ENCODE measurements at places on chromosomes 3 and 15. TPM values are rescaled to one million over a fixed set of nuclear protein-coding genes. Genes with fewer than 3 reads are reported as not detected.

Gene FMN1
- total RNA-seq = 10.2 TPM

Gene ACTRT3
- total RNA-seq = 0.74 TPM

Gene MAGEF1
- 23.6 TPM for total RNA-seq

Gene USP50
- total RNA-seq = not detected

Gene UBAP1L
- total RNA-seq = 2.5 TPM

Gene MESP1
- 30.4 TPM for total RNA-seq

Gene MCTP2
- total RNA-seq = 0.69 TPM

Gene GRM7
- not detected for total RNA-seq

- DNase-seq = no peak
Measured at GRCh38 chr3:194184265-194184751, 48.4 kb downstream of the HES1 start.

- DNase-seq = no peak
Measured at GRCh38 chr15:91498749-91499062, 354.8 kb upstream of the SLCO3A1 start.

DNA sequence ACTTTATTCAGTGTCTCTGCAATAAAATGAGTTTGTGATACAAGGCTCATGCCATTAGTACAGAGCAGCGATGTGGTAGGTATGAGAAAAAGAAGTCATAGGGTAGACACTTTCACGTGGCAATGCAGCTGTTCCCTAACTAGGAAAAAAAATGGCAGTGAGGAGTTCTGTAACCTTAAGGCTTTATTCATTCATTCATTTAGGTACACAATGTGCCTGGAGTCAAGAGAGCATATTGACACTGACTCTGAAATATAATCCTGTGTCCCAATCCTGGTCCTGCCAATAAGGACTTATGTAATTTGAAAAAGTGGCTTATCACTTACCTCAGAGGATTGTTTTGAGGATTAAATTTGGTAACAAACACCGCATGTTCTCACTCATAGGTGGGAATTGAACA lies 173.0 kb upstream of the AZI2 start:
- DNase-seq = no peak

DNA sequence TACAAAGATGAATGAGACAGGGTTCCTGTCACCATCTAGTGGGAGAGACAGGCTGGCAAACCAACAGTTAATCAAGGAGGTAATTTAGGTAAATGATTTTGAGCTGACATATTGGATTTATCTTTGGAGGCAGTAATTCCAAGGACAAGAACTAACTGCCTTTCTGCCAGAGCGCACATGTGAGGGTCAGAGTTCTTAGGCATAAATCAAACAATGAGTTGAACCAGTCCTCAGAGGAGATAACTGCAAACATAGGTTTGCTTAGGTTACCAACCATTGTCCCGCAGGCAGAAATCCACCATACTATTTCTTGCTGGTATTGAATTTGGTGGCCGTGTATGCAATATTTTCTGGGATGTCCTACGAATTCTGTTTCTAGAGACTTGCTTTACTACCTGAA lies 14.2 kb upstream of the PPP1R2 start:
- no peak for DNase-seq

GRCh38 chr3:113054552-113054951 lies 63.8 kb downstream of the GTPBP8 start:
- no peak for DNase-seq

DNA sequence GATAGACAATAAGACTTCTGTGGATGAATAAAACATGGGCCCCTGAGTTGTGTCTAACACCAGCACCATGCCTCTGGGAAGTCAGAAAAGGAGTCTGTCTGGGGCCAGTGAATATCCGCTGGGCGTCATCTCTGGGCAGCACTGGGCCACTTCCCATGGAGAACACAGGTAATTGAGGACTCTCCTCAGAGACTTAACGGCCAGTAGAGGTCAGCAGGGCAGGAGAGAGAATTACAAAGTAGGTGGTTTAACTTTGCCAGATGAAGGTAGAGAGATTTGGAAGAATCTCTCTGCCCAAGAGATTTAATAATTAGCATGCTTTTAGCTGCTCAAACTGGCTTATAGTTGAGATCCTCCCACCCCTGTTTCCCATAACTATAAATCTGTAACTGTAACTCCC lies 65.7 kb downstream of the OCA2 start:
- DNase-seq = no peak

DNA sequence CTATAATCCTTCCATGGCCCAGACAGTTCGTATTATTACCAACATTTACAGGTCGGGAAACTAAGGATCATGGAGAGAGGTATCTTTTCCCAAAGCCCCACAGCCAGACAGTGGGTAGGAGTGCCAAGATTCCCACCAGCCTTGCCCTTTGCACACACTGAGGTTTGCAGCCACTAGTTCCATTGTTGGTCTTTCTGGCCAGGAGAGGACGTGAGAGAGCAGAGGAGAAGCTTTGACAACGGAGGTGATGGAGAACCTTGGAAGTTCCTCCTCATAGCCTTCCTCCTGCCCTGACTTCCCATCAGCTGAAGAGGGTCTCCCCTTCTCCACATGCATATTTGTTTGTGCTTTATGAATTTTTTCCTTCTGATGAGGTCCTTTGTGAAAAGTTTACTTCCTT lies 50.5 kb upstream of the PLCL2 start:
- no peak for DNase-seq

DNA sequence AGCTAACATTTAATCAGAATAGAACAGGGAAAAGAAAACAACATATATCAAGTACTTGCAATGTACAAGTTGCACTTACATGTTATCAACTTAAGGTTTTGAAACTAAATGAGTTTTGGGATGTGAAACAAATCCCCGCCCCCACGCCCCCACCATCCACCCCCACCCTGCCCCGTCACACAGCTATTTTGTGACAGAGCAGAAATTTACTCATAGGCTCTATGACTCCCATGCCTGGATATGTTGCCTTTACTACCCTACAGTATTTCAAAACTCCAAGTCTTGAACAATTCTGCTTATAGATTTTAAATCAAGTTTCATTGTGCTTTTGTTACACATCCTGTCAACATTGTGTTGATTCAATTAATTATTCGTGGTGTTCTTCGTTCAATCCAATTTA lies 18.1 kb upstream of the IL1RAP start:
- no peak for DNase-seq

DNA sequence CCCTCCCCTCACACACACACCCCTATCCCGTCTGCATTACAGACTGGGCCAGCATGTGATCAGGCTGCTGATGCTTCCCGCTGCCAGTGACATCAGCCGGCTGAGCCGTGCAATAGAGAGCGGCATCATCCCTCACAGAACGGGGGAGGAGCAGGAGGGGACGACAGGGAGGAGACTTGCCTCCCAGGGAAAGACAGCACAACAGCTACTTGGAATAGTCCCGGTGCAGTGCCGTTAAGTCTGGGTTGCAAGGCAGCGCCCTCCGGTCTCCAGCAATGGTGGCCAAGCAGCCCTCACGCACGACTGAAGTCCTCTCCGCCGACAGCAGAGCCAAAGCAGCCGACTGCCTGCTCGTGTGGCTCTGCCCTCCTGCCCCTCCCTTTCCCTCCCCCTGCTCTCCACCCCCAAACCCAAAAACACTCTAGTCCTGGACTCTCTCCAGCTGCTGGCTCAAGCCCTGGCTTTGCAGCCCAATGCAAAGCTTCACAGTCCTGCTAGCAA lies 31.5 kb upstream of the RPS17 start:
- DNase-seq = peak; percentile 71

GRCh38 chr3:155785662-155786295 lies 20.3 kb downstream of the C3orf33 start:
- no peak for DNase-seq

- DNase-seq = no peak
Measured at GRCh38 chr3:67109651-67110204, 111.6 kb downstream of the KBTBD8 start.

DNA sequence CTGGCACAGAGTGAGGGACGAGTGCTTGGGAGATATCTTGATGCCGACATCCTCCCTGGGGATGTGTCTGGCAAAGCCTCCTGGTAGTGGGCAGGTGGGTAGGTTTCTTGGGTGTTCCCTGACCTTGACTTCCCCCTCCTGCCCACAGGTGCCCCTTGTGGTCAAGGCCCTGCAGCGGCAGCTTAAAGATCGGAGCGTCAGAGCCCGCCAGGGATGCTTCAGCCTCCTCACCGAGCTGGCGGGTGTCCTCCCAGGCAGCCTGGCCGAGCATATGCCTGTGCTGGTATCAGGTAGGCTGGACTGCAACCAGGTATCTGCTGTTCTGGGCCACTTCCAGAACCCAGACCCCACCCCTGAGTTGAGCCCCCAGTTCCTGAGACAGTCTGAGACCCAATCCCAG lies 19.2 kb downstream of the CAND2 start:
- no peak for DNase-seq

- DNase-seq = no peak
Measured at GRCh38 chr3:7876741-7877297, 624.8 kb upstream of the LMCD1 start.

- no peak for DNase-seq
Measured at GRCh38 chr3:100470951-100471350, 21.5 kb upstream of the TMEM45A start.

- DNase-seq = peak; percentile 74
Measured at GRCh38 chr15:40930430-40931299, 1.5 kb downstream of the DLL4 start.

GRCh38 chr3:123817413-123817812 lies 66.7 kb downstream of the MYLK start:
- DNase-seq = no peak

DNA sequence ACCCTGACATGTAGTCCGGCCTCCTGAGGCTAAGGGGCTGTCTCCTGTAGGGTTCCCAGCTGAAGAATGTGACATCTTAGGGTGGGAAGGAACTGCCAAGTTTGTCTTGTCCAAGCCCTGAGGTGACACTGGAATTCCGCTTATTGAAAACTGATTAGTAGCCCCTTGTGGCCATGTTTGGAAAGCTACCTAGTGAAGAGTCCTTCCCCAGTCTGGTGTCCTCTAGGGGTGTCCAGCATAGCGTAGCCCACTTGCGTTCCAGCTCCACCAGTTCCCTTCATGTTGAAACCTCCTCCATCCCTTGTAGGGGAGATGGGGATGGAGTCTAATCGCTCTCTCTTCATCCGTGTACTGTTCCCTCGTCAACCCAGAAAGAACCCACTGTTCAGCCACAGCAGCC lies 79.5 kb downstream of the CHDH start:
- no peak for DNase-seq
